Activated CD8-positive, alpha-beta memory T cell treated with anti-CD3 and anti-CD28 coated beads, Interleukin-2, amount 50 U/mL, for 4 hours (primary cell): ENCODE measurements at places on chromosomes 2 and 18.

GRCh38 chr2:220552790-220553535, 925.5 kb downstream of the SLC4A3 start:
- no peak for DNase-seq

DNA sequence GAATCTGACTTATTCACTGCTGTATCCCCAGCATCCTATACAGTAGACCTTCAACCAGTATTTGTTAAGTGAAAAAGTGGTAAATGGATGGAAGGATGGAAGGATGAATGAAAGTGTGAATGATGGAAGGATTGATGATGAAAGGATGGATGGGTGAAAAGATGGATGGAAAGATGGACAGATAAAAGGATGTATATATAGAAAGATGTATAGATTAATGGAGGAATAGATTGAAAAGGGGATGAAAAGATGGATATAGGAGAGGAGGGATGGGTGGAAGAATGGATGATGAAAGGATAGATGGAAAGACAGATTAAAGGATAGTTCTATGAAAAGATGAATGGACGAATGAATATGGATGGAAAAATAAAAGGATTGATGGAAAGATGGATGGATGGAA, 50.0 kb downstream of the PSD4 start:
- no peak for DNase-seq

- no peak for DNase-seq
These were observed 193.4 kb downstream of the TDRD15 start for GRCh38 chr2:21317131-21317530.

GRCh38 chr2:215668378-215668775, 232.5 kb upstream of the FN1 start:
- DNase-seq = no peak

DNA sequence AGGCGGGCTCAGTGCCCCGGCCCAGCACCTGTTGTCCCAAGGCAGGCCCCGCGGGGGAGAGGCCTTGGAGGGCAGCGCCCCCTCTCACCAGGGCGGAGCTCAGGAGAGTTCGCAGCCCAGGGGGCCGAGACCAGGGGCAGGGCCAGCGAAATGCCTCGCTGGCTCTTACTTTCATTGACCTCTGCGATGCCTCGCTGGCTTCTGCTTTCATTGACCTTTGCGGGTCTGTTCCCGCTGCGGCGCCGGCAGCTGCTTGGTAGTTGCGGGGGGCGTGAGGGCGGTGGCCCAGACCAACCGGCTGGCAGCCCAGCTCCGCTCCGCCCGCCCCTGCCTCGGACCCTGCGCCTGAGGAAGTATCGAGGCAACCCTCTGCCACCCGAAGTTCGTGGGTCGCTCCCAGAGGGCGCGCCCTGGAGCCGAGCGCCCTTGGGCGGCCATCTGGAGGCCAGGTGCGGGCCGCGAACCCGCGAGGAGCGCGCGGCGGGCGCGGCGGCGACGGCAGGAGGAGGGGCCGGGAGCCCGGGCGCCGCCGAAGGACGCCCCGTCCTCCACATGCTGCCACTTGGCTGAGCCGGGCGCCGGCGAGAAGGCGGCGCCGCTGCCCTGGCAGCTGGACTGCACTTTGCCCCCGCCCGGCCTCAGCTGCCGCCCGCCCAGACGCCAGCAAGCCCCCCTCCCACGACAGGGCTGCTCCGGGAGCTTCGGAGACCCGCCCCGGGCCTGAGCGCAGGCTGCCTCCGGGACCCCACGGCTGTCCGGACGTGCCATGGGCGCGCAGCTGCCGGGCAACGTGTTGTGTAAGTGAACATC, 118.0 kb upstream of the MSTN start:
- no peak for DNase-seq

- no peak for DNase-seq
These were observed 100.0 kb upstream of the HDAC4 start for GRCh38 chr2:239500574-239501550.

DNA sequence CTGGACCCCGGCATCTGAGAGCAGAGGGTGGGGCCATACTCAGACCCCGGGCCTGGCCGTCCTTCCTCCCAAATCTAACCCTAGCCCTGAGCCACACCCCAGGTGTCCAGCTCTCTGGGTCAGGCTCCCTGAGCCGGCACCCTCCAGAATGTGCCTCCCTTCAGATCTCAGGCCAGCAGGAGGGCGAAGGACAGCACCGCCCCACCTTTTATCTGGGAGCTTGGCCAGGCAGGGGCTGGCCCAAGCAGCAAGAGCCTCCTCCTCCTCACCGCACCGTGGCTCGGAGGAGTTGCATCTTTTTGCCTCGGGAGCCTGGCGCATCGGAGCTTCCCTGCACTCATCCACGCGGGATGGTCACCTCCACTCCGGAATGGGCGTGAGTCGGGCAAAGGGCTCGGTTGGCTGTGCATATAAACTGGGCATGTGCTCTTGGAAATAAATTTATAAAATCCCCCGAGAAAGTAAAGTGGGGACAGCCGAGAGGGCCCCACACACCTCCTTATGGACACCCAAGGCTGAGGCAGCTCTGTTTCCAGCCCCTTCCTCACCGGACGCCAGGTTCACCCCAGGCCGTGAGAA, 69.1 kb upstream of the CTDP1 start:
- DNase-seq = peak; percentile 7

DNA sequence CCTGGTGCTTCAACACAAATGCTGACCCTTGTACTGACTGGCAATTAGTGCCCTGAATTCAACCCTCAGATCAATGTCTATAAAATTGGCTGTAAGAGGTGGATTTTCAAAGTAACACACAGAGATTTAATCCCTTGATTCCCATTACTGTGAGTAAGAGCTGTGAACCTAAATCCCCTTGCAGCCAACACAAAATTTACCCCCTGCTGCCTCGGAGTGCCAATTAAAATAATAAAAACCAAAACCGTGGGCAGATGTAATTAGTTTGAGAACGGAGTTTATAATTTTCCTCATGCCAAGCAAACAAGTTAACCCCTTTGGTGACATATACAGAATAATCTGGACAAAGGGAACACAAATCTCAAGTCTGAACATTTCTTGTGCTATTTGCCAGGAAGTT, 55.8 kb upstream of the REV1 start:
- no peak for DNase-seq

GRCh38 chr2:95022309-95023221, 2.9 kb upstream of the MAL start:
- peak; percentile 85 for DNase-seq

- DNase-seq = no peak
These were observed 204.8 kb downstream of the KLHL29 start for GRCh38 chr2:23589739-23590138.

DNA sequence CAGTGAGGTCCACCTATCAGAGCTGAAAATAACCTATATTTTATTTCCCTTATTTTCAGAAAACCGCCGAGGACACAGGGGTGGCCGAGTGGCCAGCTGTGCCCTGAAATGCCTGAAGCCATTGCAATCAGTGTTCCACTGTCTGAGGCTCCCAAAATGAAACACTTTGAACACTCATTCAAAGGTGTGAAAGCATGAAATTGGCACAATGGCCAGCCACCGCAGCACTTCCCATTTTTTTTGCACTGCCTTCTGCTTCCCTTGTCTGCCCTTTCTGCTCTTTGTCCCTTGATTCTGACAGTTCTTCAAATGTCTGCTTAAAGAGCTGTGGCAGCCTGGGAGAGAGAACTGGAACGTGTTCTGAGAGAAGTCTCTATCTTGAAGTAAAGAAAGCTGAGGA, 1127.5 kb upstream of the CELF4 start:
- no peak for DNase-seq

DNA sequence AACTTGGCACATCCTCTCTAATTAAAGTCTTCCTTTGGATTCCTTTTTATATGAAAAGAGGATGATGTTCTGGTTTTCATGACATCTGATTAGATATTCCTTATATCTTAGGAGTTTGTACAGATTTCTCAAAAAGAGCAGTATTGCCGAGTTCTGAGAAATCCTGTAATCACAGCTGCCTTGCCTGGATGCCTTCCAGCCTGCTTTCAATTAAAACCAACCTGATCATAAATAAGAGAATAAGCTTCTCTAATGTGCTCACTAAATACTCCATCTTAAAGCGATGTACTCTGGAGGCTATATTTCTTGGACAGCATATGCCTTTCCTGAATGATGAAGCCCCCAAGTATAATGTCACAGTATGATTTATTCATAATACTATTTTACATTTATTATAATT, 1203.8 kb upstream of the PIK3C3 start:
- DNase-seq = no peak

DNA sequence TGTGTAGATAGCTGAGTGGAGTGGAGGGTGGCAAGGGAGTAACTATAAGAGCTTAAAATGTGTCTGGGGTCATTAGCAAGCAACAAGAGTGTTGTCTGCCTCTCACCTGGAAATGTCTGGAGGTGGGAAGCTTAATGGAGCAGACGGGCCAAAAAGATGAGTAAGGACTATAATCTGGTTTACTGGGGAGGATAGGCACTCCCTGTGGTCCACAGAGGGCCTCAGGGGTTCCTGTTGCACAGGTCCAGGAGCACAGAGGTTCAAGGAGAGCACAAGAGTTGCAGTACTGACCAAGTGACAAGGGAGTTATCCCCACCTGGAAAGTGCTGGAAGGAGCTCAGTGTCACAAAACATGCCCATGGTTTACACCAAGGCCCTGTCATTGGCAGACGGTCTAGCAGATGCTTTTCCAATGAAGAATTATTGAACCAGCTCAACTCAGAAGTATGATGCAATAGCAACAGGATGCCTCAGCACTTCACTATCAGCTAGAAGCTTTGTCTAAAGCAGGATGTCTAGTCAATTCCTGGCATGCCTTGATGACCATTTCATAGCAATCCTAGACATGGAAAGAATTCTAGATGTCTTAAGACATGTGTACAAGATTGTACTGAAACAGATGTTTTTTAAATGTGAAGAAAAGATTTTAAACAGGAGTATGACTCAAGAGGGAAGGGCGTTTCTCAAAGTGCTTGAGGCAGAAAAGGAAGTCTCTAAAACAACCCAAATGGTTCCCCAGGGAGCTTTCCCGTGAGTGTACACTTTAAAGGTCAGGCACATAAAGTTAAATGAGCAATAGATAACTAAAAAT, 62.9 kb upstream of the SERPINE2 start:
- no peak for DNase-seq

GRCh38 chr2:201779901-201780673, 646 bp downstream of the ALS2 start:
- DNase-seq = no peak

GRCh38 chr2:160836755-160837154, 323.5 kb upstream of the TANK start:
- DNase-seq = no peak
